ENCODE measurements at places on chromosomes 12 and 14.

DNA sequence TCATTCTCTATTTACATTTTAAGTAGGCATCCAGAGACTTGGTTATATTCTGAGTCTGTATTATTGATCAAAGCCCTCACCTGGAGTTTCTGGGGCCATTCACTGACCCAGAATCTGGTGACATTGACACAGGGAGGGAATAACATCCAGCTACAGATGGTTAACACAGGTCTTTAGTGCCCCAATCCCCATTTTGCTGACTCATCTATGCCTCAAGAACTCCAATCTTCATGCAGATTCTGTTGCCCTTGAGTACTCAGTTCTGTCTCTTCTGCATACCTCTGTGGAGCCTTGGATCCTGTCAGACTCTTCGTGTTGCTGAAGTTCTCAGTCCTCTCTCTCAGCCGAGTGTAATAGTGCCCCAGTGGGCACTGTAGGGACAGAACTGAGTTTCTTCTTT is 208.9 kb downstream of the RGS6 start:
- ATAC-seq: no peak

- no peak for ATAC-seq
Measured at GRCh38 chr14:99686557-99687283, 2.6 kb downstream of the CYP46A1 start.

- peak; percentile 75 for ATAC-seq
Measured at GRCh38 chr14:104865631-104866441, 768 bp downstream of the CEP170B start.

DNA sequence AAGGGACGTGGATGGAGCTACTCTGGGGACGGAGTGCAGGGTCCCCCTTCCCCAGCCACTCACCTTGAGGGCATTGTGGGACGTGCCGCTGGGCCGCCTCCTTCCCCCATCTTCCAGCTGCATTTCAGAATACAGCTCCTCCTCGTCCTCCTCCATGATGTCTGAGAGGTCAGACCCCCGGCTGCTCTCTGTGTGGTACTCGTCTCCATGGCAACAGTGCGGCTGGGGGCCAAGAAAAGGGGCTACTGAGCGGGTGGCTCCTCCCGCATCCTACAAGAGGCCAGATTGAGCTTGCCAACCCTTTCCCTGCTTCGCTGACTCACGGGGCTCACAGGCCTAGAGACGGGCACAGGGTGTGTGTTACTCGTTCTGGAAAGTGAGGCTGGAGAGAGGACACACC is 90.4 kb downstream of the PIWIL1 start:
- ATAC-seq: no peak

GRCh38 chr12:65948320-65949008 is 124.2 kb downstream of the HMGA2 start:
- ATAC-seq: peak; percentile 75

GRCh38 chr14:55976655-55977054 is 141.6 kb upstream of the PELI2 start:
- no peak for ATAC-seq

GRCh38 chr12:32205731-32206130 is 99.1 kb downstream of the BICD1 start:
- ATAC-seq: no peak

DNA sequence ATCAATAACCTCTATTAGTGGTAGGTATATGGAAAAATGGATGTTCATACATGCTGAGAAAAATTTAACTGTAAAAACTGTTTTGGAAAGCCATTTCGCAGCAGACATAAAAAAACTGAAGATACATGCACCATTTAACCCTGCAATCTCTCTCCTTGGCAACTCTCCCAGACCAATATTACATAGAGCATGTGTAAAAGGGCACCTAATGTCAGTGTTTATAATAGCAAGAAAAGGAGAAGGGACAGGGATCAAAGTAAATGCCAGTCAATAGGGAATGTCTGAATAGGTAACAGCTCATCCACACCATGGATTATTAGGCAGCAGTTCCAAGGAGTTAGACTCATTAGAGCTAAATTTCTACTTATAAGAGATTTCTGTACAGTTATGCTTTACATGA is 77.2 kb downstream of the BTG1 start:
- ATAC-seq: no peak

DNA sequence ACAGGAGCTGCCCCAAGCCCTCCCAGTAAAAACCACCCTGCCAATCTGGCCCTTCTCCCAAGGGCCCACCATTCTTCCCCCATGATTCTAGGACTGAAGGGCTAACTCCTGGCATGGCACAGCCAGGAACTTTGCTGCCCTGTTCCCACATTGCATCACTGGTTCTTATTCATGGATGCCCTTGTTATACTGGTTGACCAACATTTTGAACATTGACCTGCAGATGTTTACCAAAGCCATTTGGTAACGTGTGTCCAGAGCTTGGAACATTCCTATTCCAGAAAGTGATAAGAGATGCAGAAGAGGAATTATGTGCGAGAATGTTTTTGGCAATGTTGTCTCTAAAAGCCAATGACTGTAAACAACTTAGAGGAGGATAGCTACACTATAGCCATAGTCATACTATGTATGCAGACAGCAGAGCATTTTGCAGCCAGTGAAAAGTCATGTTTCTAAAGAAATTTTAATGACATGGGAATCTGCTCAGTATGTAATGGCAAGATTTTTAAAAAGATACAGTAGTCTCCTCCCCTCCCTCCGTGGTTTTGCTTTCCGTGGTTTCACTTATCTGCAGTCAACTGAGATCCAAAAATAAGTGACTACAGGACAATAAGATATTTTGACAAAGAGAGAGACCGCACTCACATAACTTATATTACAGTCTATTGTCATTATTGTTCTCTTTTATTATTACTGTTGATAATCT is 108.8 kb downstream of the DAAM1 start:
- ATAC-seq: peak; percentile 52

DNA sequence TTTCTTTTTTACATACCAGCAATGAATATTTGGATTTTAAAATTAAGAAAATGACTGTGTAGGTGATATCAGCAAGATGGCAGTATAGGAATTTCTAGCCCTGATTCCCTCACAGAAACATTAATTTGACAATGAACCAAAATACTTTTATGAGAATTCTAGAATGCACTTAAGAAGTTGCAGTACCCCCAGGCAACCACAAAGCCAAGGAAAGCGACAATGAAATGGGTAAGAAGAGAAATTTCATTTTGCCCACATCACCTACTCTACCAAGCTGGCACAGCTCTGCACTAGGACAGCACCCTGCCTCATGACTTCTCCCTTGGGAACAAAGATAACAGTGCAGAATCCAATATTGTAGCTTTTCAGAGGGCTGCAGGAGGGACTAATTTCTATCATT is 6.6 kb downstream of the OR9K2 start:
- ATAC-seq: no peak

DNA sequence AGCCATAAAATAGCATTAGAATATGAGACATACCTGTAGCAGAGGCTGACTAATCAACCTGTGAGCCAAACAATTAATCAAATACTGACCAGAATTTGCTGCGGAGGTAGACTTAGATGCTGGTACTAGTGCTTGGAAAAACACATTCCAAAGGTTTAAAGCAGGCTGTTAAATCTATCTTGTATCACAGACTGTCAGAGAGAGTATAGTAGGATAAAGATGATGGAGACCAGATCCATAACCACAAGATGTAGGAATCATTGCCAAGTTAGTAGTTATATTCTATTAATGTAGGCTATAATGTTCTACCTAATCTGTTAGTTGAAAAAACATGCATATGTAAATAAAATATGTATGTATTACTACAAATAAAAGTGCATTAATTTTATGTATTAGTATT is 726.2 kb downstream of the SLC6A15 start:
- no peak for ATAC-seq

GRCh38 chr12:106814714-106815113 is 40.2 kb downstream of the RIC8B start:
- ATAC-seq: no peak

DNA sequence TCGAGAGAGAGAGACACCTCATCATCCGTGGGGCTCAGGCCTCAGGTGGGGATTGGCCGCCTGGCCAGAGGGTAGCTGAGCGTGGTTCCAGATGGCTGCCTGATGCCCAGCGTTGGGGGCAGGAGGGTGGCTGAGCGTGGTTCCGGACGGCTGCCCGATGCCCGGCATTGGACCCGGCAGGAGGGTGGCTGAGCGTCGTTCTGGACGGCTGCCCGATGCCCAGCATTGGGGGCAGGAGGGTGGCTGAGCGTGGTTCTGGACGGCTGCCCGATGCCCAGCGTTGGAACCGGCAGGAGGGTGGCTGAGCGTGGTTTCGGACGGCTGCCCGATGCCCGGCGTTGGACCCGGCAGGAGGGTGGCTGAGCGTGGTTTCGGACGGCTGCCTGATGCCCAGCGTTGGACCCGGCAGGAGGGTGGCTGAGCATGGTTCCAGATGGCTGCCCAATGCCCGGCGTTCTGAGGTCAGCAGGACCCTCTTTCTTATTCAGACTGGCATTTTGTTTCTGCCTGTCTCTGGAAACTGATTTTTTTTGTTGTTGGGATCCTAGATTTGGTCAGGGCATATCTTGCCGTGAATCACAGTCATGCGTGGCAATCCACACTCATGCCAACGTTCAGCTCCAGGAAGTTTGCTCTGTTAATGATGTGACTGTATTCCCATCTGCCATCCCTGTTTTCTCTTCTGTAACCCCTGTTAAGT is 40.7 kb downstream of the GALNT9 start:
- ATAC-seq: no peak

DNA sequence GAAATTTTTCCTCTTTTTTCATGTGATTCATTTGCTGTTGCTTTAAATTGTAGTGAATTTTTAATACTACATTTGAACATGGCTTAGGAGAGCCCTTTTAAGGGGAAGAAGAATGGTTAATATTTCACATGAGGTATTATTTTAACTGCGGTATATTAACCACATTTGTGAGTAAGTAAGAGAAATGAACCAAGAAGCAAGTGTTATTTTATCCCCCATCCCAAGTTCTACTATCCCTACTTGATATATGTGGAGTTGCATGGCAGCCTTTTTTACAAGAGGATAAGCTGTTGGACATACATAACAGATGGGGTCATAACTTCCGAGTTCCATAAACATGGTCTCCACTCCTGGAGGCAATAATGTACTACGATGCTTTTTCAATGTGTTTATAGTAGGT is 623.3 kb downstream of the LRFN5 start:
- ATAC-seq: no peak

DNA sequence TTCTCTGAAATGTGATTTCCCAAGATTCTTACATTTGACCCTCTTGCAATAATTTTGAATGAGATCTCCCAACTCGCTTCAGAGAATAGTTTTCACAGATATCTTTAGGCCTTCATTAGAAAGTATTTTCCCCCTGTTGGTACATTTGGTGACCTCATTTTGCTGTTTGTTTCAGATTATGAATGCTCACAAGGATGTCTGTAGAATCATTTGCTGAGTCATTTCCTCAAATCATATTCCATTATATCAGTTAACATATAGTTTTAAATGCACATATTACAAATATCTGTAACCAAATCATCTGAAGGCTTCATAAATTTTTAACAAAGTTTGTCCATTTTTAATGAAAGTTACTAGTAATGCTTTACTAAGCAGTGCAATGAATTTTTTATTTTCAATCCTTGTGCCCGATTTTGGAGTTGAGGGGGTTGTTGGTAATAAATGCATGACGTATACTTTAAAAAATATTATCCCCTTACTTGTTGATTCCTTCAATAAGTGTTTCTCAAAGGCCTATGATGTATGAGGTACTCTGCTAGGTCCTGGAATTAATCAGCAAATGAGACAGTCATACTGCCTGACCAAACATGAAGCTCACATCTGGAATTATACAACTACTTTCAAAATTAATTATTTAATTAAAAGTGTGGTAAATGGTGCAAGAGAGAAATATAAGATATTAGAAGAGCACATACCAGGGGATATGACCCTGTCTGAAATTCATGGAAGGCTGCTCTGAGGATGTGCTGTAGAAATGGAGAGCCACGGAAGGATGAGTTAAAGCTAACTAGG is 126.9 kb upstream of the RAP1B start:
- ATAC-seq: no peak

DNA sequence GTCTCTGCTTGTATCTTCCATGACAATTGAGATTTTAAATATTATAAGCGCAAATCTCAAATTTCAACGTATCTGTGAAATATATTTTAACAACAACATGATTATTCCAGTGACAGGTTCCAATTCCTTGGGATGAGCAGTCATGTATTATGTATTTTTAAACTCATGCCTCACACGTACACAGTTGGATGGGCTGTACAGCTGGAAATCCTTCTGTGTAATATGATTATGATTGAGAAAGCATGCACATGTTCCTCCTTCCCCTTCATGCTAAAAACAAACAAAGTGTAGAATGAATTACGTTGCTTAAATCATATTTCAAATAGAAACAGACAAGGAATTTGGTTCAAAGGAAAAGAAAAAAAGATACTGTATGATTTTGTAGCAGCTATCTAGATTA is 428.3 kb downstream of the TMTC2 start:
- no peak for ATAC-seq

Data from esophagus mucosa (tissue), 1 donor.